ENCODE measurements at places on chromosomes 13 and 19.

DNA sequence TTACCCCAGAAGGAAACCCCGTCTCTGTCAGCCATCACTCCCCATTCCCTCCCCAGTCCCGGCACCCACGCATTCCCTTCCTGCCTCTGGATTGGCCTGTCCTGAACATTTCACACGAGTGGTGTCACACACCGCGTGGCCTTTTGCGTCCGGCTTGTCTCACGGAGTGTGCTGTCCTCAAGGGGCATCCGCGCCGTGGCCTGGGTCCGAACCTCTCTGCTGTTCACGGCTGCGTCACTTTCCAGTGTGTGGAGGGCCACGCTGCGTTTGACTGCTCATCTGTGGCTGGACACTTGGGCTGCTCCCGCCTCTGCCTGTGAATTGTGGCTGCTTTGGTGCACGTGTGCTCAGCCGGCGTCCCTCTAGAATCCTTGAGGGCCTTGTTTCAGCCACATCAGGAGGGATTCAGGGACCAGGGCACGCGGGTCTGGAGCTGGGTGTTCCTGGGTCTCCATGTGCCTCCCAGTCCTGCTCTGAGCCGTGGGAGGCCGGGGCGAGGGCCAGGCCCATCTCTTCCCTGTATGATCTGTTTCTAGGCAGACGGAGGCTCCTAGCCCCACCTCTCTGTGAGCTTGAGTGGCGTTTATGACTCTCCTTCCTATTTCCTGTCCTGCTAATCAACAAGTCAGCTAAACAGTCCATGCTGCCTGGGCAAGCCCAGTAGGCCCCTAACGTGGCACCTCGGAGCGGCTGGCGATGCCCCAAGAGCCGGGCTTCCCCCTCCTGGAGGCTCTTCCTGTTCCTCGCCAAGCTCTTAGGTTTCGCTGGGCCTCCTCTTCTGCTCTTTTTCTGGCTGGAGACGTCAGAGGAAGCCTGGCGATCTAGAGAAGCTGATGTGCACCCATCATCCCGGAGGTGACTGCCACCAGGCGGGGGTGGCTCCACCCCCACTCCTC, 8.1 kb downstream of the STK11 start:
- no peak for DNase-seq

DNA sequence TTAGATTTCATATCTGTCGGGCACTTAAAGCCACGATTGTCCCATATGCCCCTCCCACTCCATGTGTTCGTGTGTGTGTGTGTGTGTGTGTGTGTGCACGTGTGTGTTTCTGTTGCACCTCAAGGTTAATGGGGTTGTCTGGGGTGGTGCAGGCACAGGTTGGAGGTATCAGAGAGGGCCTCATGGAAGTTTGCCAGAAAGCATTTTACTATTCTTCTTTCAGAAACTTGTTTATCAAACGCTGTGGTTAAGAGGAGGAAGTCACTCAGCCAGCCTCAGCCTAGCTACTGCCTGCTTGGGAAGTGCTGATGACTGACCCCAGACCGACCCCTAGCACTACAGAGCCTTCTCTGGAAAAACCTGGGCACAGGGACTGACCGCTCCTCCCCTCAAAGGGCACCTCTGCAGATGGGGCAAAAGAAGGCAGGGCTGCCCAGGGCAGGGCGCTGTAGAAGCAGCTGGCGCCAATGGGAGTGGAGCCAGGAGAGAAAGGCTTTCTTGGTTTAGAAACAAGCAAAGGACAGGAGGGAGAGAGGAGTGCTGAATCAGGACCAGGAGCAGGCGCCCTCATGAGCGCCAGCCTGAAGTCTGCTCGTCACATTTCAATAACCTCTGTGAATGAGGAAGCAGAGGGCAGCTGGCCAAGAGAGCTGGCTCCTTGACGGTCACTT, 3.9 kb downstream of the SIAH3 start:
- DNase-seq: no peak

GRCh38 chr13:113109151-113110047, 3.8 kb downstream of the F7 start:
- no peak for DNase-seq

- no peak for DNase-seq
Measured at GRCh38 chr19:41746593-41747227, 8.6 kb upstream of the CEACAM6 start.

- DNase-seq: no peak
Measured at GRCh38 chr19:408441-408901, 476 bp downstream of the C2CD4C start.

GRCh38 chr13:39036212-39036611, 1.7 kb downstream of the PROSER1 start:
- no peak for DNase-seq

DNA sequence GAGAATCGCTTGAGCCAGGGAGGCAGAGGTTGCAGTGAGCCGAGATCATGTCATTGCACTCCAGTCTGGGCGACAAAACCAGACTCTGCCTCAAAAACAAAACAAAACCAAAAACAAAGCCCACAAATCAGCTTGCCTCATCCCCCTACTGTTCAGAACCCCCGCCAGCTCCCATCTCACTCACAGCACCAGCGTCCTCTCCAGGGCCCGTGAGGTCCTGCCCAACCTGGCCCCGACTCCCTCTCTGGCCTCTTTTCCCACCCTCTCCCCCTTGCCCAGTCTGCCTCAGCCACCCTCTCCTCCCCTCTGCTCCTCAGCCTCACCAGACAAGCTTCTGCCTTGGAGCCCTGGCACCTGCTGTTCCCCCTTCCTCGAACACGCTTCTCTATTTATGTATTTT, 3.8 kb downstream of the SLC8A2 start:
- DNase-seq: no peak

GRCh38 chr19:35349614-35350521, 2.2 kb downstream of the FFAR1 start:
- no peak for DNase-seq

DNA sequence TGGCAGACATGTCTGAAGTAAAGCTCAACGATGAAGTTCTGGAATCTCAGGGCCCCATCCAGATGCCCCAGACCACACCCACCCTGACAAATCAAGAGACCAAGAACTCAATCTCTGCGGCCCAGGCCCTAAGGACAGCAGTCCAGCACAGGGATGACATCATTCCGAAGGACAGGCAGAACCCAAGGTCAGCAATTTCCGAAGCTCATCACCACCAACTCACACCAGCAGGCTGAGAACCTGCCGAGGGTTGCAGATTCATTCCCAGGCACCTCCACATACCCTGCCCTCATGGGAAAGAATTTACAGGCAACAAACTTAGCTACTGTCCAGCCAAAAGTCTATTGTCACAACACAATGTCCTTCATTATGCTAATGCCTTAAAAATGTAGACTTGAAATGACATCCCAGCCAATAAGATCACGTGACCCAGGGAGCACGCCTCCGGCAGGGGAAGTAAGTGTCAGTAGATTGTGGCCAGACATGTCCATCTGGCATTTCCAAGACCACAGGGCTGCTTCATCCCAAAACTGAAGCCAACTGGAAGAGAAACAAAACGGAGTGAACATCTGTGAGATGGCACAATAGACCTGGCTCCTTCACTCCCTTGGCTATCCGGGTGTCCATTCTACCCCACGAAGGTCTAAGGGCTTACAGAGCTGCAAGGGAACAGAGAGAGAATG, 98.8 kb downstream of the CRYL1 start:
- DNase-seq: no peak

- DNase-seq: no peak
Measured at GRCh38 chr13:72507416-72508199, 219.8 kb downstream of the MZT1 start.

- no peak for DNase-seq
Measured at GRCh38 chr13:110882972-110883371, 31.9 kb downstream of the ANKRD10 start.

DNA sequence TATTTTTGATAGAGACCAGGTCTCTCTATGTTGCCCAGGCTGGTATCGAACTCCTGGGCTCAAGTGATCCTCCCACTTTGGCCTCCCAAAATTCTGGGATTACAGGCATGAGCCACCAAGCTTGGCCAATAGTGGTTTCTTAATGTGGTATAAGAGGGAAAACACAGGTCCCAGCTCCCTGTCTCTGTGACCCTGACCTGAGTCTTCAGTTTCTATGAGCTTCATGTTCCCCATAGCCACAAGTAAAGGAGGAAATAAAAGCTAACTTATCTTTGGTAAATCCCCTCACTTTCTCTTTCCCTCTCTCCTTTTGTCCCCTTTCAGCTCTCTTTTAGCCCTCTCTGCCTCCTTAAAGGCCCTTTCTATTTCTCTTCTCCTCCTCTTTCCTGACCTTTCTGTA, 50.3 kb downstream of the ABCC4 start:
- no peak for DNase-seq

GRCh38 chr19:46823049-46823448, 27.6 kb downstream of the AP2S1 start:
- DNase-seq: no peak

DNA sequence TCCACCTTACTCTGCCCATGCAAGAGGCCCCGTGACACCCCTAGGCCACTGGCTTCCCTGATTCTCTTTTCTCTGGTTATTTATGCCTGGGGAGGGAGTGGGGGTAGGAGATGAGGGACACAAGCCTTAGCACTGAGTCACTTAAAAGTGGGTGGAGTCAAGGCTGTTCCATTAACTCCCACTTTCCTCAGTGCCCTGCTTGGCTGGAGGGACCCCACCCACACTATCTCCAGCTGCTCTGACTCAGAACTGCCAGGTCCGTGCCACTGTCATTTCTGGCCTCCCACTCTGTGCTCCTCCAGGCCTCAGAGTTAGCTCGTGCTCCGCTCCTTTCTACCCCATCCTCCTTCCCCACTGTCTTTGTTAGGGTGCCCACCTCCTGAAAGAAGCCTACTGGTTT, 113.4 kb upstream of the UQCRFS1 start:
- DNase-seq: no peak

DNA sequence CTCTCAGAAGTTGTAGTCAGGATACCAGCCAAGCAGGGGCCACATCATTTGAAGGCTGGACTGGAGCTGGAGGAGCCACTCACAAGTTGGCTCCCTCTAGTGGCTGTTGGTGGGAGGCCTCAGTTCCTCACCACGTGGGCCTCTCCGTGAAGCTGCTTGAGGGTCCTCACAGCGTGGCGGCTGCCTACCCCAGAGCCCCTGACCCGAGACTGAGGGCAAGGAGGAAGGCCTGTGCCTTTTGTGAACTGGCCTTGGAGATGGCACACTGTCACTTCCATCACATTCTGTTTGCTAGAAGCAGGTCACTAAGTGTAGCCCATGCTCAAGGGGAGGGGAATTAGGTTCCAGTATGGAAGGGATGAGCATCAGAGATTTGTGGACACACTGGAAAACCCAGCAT, 14.6 kb downstream of the GNA11 start:
- no peak for DNase-seq

DNA sequence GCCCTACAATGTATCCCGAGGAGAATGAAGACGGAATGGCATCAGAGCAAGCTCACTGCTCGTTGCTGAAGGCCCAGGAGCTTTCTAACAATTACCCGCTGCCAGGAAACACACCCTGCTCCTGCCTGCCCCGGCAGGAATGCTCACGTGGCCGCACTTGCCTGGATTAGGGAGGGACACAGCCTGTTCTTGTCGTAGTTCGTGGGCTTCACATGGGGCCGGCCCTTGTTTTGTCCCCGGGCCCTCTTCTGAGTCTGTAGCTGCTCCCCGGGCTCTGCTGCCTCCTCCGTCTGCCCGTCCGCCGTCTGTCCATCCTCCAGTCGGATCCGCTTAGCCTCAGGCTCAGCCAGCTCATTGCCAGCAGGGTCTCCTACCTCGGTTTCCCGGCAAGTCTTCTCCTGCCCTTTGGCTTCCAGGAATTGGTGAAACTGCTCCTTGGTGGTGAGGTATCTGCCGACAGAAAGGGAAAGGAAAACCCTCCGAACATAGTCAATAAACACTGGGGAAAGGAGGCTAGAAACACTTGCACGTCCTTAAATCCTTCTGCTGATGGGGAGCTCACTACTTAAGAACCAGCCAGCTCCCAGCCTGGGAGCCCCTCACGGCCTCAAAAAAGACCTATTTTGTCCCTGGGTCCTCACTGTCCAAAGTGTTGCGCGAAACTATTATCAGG, 941 bp downstream of the DUS3L start:
- DNase-seq: no peak

GRCh38 chr13:36108954-36109353, 22.2 kb downstream of the DCLK1 start:
- no peak for DNase-seq

GRCh38 chr19:58166708-58167280, 16.1 kb upstream of the ZNF274 start:
- no peak for DNase-seq

- DNase-seq: no peak
Measured at GRCh38 chr13:73954808-73955207, 179.4 kb downstream of the KLF12 start.

- no peak for DNase-seq
Measured at GRCh38 chr19:41957838-41958366, 1.2 kb downstream of the RABAC1 start.

DNA sequence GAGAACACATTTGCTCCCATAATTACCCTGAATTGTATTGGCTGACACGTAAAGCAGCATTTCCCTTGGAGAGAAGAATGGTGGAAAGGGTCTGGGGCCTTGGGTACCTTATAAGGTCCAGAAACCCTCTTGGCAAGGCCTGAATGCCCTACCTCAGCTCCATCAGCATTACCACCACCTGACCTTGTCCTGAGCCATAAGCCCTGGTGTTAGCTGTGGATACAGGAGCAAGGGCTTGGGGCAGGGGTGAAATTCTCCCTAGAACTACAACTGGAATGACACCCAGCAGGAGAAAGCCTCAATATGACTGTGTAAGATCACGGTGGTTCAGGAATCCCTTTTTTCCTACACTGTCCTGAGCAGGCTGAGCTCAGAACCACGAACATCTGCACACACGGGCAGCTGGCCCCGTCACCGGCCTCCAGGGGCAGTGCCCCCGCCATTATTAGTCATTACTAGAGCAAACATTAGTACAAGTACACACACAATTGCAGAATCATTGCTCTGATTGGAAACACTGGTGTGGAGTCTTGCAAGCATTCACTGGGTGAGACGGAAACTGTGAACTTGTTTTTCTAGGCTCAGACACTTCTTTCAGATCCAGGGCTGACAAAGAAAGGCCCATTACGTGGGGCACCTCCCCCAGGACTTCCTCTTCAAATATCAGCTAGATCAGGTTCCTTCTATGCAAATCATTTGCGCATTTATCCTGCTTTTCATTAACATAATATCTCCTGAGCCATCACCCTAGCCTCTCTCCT, 26.8 kb upstream of the MTIF3 start:
- no peak for DNase-seq

DNA sequence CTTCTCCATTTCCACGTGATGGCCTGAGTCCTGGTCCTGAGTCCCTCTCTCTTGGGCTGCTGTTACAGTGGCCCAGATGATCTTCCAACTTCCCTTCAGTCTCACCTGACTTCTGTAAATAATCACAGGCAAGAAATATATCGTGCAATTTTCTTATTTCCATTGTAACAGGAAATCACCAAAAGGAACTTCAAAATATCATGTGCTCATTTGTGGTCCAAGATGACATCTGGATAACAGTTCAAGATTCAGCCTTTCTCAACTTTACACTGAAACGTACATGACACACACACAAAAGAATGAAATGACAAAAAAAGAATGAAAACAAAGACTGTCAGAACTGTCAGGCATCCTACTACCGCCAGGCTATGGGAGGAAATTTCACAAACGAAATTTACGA, 22.0 kb upstream of the RAP2A start:
- DNase-seq: no peak

Data from HS-5 (cell line).